NCI-H1417 (cell line): ENCODE measurements at places on chromosomes 2 and 18.

GRCh38 chr2:48454504-48454903 lies 75.5 kb upstream of the STON1 start:
- no peak for DNase-seq

GRCh38 chr2:1406434-1406833 lies 6.8 kb upstream of the TPO start:
- peak; percentile 21 for DNase-seq

DNA sequence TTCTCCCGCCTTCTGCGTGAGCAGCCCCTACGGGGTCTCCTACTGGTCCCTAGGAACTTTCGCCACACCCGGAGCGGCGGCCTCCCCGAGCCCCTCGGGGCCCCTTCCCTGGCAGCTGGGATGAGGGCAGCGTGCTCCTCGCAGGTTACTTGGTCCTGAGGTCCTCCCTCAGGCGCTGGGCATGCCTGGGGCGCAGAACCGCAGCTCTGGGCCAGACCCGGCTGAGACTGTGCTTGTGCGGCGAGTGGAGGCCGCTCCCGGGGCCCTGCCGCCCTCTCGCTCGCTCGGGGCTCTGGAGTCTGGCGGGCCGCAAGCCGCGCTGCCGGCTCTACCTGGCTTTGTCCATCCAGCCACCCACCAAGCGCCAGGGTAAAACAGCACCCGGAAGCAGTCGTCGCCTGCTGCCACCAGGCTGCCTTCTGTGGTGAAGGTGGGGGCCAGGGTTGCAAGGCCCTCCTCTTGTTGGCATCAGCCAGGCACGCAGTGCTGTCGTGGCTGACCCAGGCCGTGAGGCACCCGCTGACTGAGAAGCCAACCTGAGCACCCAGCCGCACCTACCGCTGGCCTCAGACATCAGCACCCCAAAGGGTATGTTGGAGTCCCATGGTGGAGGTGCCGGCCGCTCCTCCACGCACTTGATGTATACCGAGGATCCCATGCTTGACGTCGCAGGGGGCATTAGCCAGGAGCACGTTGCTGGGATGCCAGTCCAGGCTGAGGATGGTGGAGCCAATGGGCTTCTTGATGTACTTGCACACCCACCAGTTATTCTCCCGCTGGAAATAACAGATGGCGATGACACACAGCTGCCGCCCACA lies 46.1 kb upstream of the PTH2R start:
- DNase-seq, result no peak

DNA sequence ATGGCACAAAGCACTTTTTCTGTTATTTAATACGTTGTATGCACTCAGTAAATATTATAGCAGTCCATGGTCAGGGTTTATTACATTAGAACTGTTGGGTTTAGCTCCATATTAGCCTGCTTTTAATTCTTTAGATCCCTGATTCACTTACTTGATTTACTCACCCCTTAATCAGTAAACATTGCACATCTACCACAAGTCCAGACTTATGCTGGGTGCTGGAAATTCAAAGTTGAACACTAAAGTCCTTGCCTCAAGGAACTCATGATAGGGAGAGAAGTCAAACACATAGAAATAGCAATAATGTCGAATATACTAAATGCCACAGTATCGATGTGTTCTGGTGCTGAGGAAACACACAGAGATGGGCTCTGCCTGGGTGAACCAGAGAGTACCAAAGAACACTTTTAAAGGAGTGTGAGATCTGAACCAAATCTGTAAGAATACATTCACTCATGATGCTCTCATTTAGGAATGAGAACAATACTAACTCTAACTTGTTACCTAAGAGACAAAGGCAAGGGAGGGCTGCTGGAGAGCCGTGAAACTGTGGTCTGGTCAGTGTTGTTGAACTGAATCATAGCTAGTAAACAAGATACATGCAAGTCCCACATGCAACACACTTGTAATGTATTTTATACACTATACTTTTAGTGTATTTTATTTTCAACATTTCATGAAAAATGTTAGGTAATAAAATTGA lies 4.9 kb downstream of the STAT4 start:
- no peak for DNase-seq

DNA sequence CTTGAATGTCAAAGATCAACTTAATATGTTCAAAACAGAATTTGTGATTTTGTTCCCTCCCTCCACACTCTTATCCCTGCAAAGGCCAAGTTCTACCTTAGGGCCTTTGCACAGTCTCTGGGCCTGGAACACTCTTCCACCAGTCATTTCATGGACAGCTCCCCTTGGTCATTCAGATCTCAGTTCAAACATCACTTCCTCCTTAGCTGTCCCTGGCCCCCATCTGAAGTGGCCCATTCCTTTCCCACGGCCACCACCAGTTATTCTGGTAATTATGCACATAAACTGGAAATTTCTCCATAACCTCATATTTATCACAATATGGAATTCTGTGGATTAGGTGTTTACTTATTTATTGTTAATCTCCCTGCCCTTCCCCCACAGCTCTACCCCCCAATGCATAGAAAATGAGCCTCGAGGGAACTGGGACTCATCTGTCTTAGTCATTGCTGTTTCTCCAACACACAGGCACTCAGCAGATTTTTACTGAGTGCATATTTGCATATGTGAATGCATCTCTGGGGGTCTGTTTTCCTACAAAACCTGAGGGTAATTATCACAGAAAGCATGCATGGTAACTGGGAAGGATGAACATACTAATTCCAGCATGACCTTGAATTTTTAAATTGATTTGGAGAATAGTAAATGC lies 35.5 kb upstream of the SPTBN1 start:
- no peak for DNase-seq

DNA sequence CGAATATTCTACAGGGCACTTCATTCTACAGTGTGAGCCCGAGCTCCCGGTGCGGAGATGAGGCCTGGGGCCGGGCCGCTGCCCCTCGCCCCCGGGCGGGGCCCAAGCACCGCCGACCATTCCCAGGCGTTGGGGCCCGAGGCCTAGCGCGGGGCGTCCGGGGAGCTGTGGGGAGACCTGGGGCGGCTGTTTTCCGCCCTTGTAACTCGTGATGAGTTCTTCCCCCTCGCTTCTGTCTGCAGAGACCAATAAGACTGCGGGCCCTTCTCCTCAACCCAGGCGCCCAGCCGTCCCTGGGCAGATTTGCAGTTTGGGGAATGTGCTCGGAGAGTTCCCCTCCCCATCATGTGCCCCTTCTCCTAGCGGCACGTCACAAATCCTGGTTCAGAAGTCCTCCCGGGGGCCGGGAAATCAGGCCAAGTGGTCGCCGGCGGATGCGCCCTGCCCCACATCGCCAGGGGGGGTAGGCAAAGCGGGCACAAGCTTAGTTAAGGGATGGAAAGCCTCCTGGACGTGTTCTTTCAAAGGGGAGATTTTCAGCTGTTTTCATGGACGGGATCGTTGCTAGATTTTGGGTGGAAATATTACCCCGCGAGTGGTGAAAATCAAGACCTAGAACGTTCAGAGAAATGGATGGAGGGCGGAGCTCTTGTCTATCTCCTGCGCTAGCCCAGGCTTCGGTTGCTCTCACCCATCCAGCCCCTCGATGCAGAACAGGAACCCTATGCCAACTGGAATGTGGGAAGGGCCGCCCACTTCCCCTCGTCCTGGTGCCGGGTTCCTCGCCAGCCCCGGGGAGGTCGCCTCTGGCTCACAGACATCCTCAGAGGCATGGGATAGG lies 18.8 kb upstream of the HAAO start:
- peak; percentile 88 for DNase-seq

DNA sequence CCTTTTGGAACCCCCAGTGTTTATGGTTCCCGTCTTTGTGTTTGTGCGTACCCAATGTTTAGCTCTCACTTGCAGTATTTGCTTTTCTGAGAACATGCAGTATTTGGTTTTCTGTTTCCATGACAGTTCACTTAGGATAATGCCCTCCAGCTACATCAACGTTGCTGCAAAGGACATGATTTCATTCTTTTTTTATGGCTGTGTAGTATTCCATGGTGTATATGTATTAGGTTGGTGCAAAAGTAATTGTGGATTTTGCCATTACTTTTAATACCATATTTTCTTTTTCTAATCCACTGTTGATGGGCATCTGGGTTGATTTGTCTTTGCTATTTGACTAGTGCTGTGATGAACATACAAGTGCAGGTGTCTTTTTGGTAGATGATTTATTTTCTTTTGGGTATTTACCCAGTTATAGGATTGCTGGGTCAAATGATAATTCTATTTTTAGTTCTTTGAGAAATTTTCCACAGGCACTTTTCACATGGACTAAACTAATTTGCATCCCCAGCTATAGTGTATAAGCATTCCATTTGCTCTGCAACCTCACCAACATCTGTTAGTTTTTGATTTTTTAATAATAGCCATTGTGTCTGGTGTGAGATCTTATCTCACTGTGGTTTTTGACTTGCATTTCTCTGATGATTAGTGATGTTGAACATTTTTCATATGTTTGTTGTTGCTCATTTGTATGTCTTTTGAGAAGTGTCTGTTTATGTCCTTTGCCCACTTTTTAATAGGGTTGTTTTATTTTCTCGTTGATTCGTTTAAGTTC lies 63.6 kb downstream of the CERS6 start:
- no peak for DNase-seq

DNA sequence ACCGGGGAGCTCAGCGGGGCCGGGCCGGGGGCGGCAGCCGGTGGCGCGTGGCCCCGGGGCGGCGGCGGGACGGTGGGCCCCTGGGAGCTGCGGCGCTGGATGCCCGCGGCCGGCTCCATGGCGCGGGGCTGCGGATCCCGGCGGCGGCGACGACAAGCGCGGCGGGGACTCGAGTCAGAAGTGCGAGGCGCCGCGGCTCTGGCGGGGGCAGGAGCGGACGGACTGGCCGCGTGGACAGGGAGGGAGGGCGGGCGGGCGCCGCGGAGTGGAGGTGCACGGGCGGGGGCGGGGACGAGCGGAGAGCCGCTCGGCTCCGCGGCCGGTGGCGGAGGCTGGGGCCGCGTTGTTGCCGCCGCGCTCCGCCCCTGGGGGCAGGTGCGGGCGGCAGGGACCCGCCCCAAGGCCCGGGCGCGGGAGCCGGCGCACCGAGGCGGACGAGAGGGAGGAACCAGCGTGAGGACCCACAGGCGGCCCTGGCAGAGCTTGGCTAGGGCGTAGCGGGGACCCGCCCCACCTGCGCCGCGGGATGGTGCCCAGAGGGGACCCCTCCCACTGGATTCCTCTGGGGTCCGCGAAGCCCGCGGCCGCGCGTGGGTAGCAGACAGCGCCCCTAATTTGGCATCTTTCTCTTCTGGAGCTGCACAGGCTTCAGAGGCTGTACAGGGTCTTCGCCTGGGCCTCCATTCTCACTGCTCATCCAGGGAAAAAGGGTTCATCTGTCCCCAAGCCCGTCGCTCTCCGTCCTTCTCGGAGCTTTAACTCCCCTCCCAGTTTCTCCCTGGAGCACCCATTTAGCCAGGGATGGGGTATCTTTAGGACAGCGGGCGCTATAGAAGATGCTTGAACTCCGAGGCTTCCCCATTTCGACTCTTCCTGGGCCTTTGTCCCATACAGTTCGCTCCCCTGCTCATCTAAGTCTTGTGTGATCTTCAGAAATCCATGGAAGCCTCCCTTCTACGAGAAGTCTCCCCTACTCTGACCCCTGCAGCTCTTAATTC lies at the start of gene TMEM163:
Gene TMEM163 (minus strand): TSS at position 184 of the 998 bp plus-strand sequence.
- DNase-seq, result peak; percentile 77

- DNase-seq, result peak; percentile 56
These were observed 101.9 kb downstream of the NOL4 start for GRCh38 chr18:34122724-34123334.

DNA sequence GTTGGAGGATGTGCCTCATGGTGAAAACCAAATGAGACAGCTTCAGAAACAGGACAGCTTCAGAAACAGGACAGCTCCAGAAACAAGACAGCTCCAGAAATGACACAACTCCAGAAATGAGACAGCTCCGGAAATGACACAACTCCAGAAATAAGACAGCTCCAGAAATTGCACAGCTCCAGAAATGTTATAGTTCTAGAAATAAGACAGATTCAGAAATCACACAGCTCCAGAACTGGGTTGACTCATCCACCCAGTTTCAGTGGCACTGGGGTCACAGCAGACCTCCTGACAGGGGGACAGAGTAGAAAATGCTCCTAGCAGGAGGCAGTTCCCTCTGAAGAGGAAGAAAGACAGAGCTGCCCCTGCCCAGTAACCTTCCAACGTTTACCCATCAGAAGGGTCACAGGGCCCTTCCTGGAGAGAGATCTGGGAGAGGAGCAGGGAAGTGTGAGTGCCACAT lies 26.9 kb upstream of the COL6A3 start:
- no peak for DNase-seq

GRCh38 chr2:140737006-140737405 lies 1393.8 kb downstream of the LRP1B start:
- no peak for DNase-seq

- DNase-seq, result no peak
These were observed 284.1 kb downstream of the MYCN start for GRCh38 chr2:16224298-16225045.

GRCh38 chr2:234278556-234279255 lies 218.2 kb downstream of the ARL4C start:
- no peak for DNase-seq

DNA sequence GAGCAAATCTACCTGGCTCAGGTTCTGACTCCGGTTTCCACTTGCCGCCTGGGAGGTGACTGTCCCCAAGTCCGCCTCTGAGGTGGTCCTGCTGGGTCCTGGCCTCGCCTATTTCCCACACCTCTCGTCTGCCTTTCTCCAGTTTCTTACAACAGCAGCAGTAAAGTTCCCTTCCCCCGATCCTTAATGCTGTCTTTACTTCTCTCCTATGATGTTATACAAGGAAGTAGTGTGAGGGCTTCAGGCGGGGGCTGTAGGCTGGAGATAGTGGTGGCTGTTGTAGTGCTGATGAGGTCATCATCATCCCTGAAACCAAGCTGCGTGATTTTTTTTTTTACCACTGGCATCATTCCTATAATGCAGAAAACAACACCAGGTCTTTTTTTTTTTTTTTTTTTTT lies 18.9 kb downstream of the TGIF1 start:
- no peak for DNase-seq

DNA sequence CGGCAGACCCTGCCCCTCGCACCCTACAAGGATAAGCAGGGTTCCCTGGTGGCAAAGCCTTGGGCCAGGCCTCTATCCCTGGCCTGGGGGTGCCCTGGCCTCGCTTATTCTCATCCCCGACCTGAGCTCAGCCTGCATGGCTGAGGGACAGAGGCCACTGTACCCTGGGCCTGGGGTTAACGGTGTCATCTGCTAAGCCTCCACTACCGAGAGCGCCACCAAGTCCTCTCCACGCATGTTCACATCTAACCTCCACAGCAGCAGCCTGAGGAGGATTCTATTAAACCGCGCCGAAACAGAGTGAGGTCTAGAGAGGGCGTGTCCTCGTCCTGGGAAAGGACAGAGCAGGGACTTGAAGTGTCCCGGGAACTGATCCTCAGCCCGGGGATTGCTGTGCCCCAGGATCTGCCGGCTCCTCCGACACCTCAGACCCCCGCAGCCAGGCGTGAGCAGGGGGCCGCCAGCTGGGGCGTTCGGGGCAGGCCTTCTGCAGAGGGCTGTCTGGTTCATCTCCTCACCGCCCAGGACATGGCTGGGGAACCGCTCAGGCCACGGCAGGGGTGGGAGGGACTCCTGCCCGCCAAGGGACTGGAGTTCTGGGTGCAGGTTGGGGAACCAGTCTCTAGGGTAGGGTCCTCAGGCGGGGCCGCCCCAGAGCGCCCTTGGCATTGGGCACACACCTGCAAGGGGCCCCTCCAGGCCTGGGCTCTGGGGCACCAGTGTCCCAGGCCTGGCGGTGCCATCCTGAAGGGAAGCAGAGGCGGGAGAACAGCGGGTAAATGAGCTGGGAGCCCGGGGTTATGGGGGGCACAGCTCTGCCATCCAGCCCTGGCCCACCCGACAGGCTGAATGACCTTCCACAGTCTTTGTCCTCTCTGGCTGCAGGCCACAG lies 68.0 kb upstream of the SMAD7 start:
- DNase-seq, result no peak

GRCh38 chr2:173048897-173049661 lies 26.6 kb upstream of the MAP3K20 start:
- no peak for DNase-seq
